T47D (cell line): ENCODE measurements at places on chromosomes 7 and 10.

DNA sequence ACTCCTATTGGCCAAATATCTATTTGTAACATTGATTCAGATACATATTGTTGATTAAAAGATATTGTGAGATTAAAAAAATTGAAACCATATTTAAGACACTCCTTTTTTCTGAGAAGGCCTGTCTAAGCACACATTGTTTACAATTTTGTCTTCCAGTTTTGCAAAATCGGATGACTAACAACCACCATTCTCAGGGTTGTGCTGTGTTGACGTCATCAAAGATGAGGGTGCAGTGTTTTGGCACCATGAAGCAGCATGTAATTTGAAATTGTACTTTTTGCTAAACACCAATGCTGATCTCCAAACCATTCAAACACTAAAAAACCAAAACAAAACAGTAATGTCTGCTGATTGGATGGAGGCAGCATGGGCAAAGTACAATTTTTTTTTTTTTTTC, 7.4 kb downstream of the CREB5 start:
- no peak for DNase-seq

- no peak for DNase-seq
Observed at GRCh38 chr10:47451273-47451997, 32.5 kb downstream of the ANXA8 start.

GRCh38 chr10:62746951-62747729, 57.4 kb upstream of the ADO start:
- no peak for DNase-seq

- DNase-seq, result no peak
Observed at GRCh38 chr7:110733221-110733620, 357.7 kb upstream of the LRRN3 start.

- DNase-seq, result peak; percentile 29
Observed at GRCh38 chr10:89369156-89370105, 8.4 kb upstream of the IFIT1B start.

DNA sequence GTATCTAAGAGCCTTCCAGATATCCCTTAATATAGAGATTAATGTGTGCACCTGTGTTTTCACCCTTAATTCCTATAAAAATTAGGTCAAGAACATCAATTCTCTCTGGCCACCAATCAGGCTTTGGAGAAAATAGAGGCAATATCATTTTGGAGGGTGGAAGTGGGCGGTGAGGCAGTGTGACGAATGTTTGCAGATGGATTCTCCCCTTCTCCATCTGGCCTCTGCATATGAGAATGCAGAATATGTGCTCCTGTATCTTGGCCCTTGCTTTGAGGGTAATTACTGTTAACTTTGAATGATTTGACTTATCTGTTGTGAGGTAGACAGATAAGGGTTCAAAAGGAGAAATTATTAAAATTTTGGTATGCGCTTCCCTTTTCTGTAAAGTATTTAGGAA, 304.0 kb upstream of the NPSR1 start:
- no peak for DNase-seq

DNA sequence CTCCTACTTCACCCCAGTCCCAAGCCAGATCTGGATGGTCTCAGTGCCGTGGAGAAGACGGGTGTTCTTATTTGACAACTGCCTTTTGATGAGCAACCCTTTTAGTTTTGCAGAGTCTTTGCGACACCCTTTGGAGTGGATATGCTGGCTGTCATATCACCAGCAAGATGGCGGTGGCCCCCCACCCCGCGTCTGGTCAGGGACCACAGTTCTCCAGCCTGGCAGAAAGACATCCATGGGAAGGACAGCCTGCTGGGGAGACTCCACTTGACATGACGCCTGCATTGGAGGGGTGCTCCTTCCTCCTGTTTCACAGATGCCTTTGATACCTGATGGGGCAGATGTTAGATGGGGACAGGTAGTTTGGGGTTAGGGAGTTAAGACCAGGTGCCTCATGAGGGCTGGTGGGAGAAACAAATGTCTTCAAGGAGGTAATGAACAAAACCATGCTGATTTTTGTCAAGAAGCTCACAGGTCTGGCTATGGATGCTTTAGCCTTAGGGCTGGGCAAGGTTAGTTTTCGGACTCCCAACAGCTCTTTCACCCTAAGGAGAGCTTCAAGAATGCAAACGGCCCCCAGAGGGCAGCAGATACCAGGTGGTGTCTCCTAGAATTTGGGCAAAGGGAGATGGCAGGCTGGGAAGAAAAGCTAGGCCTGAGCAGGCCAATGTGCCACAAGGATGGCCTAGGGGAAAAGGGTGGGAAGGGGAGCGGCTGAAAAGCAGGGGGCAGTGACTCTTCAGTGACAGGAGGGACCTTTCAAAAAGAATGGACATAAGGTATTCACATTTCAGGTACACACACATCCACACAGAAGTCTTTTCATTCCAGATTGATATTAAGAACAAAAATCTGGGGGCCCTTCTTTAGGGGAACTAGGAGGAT, 95.2 kb downstream of the CLEC2L start:
- DNase-seq, result no peak

GRCh38 chr7:111758332-111758731, 196.0 kb upstream of the IMMP2L start:
- no peak for DNase-seq

- no peak for DNase-seq
Observed at GRCh38 chr10:4370376-4370775, 455.6 kb upstream of the AKR1E2 start.

- no peak for DNase-seq
Observed at GRCh38 chr7:132869166-132869861, 212.6 kb downstream of the CHCHD3 start.

GRCh38 chr7:156778668-156779067, 114.3 kb downstream of the LMBR1 start:
- DNase-seq, result no peak

DNA sequence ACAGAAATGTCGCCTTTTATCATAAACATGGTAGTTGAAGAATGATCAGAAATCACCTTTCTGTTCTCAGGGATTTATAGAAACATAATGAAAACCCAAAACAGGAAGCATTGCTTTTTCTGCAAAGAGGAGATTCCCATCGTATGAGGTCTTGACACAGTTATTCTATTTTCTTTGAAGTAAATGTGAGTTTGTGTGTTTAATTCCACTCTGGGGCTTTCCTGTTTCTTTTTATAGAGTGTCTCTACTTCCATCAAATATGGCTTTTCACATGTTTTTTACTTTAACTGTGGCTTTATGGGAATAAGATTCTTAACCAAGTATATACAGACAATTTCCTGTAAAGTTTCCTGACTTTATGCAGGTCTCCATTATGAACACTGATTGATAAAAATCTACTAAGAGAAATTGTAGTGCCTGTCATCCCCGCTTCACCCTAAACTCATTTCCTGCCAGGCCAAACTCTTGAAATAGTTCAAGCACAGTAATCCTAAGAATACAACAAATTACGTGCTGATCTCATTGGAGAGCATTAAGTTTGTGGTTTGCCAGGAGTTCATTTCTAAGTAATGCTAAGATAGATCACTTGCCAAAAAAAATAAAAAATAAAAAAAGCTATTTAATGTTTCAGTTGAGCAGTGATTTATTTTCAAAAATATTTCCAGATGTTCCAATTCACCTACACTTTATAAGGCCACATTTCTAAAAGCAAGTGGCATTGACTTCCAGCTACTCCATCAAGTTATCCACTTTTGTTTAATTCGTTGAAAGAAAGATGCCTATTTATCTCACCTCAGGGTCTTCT, 52.2 kb upstream of the SEC61G start:
- no peak for DNase-seq

DNA sequence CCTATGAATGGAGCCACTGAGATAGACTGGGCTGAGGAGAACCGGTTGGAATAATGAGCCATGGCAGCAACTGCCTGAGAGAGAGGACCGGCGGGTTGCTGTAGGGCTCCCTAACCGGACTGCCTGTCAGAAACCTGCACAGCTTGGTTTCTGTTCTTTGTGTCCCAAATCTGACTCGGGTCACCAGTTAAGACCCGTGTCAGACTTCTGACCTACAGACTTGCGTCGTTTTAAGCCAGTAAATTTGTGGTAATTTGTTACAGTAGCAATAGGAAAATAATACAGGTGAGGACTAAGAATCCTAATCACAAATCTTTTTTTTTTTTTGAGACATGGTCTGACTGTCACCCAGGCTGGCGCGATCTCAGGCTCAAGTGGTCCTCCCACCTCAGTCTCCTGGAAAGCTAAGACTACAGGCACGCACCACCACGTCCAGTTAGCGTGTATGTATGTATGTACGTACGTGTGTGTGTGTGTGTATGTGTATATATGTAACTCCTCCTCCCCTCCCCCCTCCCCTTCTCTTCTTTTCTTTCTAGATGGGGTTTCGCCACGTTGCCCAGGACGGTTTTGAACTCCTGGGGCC, 672 bp upstream of the DDX56 start:
- DNase-seq, result no peak

- no peak for DNase-seq
Observed at GRCh38 chr7:65798111-65799075, 74.5 kb upstream of the VKORC1L1 start.

DNA sequence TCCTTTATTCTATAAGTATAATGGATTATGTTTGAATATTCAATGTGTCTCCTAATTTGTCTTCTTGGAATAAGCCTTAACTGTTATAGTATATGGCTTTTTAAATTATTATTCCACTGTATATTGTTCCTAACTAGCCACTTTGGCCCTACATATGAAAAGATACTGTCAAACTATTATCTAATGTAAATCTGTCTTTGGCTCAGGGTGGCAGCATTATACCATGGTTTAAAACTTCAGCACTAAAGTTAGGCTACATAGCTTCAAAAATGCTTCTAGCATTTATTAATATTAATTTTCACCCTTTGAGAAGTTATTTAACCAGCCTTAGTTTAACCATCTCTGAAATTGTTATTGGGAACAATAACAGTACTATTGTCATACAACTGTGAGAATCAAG, 543.1 kb upstream of the MBL2 start:
- DNase-seq, result peak; percentile 16

DNA sequence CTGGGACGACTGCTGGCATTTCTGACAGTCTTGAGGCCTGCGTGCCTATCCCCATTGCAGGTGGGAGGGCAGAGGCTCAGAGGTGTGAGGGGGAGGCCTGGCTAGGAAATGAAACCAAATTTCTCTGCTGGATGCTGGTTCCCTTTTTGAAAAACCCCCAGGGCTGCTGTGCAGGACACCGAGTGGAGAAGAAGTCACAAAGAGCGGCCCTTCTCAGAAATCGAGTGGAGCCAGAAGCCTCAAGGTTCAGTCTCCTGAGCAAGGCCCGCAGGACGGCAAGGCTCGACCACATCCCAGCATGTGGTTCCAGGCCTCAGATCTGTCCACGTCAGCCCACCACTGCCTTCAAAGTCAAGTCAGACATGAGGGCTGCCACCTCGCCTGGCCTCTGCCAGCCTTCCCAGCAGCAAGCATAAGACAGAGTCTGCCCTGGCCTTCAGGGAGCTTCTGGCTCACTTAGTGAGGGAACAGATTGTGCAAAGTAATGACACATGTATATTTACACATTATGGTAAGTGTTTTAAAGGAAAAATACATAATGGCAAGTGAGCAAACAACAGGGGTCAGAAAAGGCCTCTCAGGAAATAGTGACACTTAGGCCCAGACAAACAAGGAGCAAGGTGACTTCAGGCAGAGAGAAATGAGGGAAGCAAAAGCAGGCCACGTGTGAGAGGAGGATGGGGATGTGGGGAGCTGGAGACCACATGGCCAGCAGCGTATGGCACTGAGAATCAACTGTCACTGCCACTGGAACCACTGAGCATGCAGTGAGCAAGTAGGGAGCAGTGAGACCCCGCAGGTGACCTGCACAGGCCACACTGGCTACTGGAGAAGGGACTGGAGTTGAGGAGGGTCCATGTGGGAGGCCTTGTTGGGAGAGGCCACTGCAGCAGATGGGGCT, 86.7 kb downstream of the ARHGAP22 start:
- DNase-seq, result no peak

DNA sequence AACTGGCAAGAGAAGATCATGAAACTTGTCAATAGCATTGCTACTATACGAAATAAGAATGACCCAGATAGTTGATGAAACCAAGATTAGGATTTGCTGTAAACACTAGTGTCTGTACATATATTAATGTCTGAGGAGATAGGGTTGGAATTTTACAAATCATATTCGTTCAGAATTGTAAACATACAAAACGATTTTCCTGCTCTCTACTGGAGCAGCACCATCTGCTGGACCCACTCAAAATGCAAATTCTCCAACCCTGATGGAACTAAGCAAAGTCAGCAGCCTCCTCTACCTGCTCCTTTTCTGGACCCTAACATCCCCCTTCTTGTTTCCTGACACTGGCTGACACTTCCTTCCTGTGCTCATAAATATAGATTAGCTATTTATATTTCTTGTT, 29.4 kb upstream of the SGMS1 start:
- peak; percentile 38 for DNase-seq

DNA sequence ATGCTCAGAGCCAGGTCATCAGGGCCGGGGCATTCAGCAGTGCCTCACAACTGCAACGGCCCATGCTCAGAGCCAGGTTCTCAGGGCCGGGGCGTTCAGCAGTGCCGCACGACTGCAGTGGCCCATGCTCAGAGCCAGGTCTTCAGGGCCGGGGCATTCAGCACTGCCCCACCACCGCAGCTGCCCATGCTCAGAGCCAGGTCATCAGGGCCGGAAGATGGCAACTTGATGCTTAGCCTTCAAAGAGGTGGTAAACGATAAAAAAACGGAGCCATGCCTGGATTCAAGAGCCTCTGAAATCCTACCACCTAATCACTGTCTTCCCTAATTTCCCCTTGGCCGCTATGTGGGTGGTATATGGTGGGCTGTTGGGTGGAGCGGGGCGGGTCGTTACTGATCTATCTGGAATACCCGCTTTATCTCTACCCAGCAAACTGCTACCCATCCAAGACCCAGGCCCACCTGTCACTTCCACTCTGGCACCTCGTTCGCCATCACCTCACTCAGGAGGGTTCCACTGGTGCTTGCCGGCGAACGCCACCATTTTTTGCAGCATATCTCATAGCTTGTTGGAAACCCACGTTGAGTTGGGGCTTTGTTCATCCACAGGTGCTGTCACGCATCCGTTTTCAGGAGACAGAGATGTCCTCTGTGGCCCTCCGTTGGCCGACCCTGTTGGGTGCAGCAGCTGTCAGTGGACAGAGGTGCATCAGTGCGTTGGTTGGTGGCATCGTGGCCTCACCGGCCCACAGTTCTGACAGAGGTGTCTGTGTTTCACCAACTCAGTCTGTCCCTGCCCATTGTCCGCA, 221.1 kb downstream of the EBF3 start:
- DNase-seq, result no peak

DNA sequence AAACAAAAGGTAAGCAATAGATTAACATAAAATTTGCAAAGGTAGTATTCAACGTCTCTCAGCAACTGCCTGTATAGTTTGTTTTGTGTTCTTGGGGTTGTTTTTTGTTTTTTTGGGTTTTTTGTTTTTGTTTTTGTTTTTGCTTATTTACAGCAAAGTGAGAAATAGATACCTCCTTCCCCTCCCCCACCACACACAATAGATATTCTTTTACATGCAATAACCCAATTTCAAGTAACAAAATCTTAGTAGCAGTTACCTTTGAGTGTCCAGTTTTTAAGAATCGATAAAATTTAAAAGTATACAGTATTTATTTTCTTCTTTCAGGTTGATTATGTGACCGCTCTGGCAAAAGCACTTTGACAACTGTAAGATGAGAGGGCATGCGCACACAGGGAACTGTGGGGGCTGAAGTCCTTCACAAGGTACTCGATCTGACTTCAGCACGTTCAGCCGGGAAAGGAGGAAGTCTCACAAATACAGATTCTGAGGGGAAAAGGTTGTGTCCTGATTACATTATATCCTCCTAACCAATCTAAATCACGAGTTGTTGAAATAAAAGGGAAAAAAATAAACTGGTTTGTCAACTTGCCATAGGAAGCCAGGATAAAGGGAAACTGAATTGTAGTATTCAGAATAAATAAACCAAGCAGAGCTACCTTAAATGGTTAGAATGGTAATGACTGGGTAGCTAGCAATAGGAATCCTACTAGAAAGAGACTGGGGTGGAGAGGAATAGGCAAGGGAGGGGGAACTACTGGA, 47.8 kb downstream of the CPEB3 start:
- DNase-seq, result peak; percentile 68
